Suppressor macrophage treated with lipopolysaccharide for 4 hours (primary cell): ENCODE measurements at places on chromosomes 5 and 9.

DNA sequence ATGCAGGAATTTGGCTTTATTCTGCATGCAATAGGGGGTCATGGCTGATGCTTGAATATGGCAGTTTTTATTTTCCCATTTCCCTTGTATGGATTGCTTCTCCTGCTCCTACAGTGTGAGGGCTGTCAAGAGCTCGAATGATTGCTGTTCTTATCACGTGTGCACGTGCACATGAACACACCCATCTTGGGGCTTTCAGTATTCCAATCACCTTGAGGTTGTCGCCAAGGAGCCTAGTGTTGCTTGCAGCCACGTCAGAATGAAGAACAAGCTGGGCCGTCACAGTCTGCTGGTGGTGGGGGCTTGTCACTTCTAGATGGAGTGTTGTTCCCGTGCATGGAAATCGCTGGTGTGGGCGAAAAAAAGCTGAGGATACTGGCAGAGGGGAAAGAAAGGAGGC, 219.4 kb upstream of the GLRA1 start:
- no peak for DNase-seq

DNA sequence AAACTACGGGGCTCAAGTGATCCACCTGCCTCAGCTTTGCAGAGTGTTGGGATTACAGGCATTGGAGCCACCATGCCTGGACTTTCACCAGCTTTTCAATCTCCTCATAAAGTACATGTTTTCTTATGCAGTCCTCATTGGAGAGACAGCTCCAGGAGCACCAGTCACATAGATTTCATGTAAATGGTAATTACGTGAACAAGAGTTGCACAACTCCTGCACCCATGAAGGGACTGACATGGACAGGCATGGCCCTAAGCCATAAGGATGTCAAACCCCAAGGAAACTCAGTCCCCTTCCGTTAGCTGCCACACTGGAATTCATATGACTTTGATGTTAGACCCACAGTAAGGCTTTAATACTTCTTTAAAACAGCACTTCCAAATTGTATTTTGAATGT, 7.6 kb upstream of the ADGRV1 start:
- peak; percentile 25 for DNase-seq

- DNase-seq, result no peak
These were observed 1083.0 kb downstream of the CDH9 start for GRCh38 chr5:25955337-25955736.

- DNase-seq, result no peak
These were observed 70.4 kb upstream of the SLC1A3 start for GRCh38 chr5:36535859-36536615.

- no peak for DNase-seq
These were observed 90.6 kb downstream of the NLN start for GRCh38 chr5:65812648-65813047.

DNA sequence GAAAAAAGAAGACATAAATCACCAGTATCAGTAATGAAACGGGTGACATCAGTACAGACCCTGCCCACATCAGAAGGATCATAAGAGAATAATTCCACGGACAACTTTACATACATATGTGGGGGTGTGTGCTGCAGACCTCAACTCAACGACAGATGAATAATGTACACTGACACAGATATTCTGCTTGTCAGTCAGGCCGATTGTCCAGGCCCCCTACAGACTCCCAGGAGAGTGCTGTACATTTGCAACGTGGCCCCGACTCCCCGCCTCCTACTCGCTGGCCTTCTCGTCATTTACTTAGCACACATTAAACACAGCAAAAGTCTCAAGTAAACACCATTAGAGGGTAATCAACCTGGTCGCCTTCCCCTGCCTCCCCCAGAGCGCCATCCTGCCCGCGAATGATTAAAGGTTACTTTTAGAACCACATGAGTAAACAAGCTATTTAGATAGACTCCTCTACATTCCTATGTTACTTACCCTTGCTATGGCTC, 3.5 kb upstream of the TMED9 start:
- DNase-seq, result no peak

DNA sequence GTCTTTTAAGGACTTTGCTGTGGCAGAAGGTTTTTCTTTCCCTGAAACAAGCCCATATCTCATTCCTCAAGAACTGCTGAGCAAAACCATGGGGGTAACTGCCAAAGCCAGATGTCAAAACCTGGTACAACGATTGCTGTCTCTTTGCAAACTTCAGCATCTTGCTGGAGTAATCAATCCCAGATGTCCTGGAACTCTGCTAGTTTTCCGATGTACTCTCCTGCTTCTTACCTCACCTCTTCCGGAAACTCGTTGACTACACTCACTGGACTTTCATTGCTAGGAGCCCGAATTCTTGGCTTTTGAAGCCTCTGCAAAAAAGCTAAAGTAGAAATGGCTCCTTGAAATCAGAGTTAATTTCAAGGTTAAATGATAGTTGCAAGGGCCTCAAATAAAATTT, 23.3 kb downstream of the RAD1 start:
- DNase-seq, result no peak

GRCh38 chr5:142977363-142978051, 207.3 kb downstream of the ARHGAP26 start:
- DNase-seq, result peak; percentile 83

DNA sequence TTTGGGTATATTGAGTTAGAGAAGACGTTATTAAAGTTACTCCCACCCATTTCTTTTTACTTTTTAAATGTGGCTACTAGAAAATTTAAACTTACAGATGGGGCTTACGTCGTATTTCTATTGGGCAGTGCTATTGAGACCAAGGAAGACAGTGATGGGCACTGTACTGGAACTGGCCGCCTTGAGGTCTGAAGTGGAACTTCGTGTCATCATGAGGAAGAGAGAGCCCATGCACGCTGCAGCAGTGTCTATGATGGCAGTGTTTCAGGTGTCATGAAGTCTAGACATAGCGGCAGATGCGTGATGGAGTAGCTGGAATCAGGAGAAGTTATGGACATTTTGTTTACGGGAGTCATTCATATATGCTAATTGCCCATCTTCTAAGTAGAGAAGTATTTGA, 143.7 kb downstream of the LRRC70 start:
- no peak for DNase-seq

DNA sequence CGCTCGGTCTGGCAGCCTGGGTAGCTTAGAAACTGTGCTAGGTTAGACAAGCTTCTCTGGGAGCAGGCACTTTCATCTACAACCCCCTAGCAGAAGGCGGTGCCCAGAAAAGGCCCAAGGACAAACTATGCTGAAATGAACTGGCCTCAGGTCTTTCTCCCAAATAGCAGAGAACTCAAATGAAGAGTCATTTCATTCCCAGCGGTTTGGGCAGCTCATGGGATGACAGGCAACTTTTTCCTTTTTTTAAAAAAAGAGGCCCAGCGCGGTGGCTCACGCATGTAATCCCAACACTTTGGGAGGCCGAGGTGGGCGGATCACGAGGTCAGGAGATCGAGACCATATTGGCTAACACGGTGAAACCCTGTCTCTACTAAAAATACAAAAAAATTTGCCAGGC, 2.5 kb downstream of the RAPGEF1 start:
- DNase-seq, result no peak
